CD4-positive, alpha-beta memory T cell (primary cell): ENCODE measurements at places on chromosomes 11 and 22.
A peak's percentile ranks its signal among the peaks of the same experiment; 100 is the strongest.

GRCh38 chr22:49550141-49550430, 277.6 kb downstream of the BRD1 start:
- no peaks in the 10 kb centered on the region for H3K36me3 ChIP-seq
- no peak overlapping the region for H3K4me3 ChIP-seq
- DNase-seq, result no peak
- H3K4me1 ChIP-seq, result no peaks in the 10 kb centered on the region
- no peaks in the 10 kb centered on the region for H3K27me3 ChIP-seq

GRCh38 chr22:36065775-36066544, 37.3 kb upstream of the RBFOX2 start:
- H3K27me3 ChIP-seq, result no peaks in the 10 kb centered on the region
- H3K36me3 ChIP-seq, result no peaks in the 10 kb centered on the region
- H3K27ac ChIP-seq, result peak overlapping the region; percentile 15
- peak; percentile 55 for DNase-seq

- no peaks in the 10 kb centered on the region for H3K36me3 ChIP-seq
- peaks cover 9% of the 10 kb centered on the region for H3K27me3 ChIP-seq
- peak overlapping the region; percentile 50 for H3K4me3 ChIP-seq
- peaks cover 20% of the 10 kb centered on the region for H3K4me1 ChIP-seq
Measured at GRCh38 chr22:38843201-38843656, 599 bp downstream of the NPTXR start.

DNA sequence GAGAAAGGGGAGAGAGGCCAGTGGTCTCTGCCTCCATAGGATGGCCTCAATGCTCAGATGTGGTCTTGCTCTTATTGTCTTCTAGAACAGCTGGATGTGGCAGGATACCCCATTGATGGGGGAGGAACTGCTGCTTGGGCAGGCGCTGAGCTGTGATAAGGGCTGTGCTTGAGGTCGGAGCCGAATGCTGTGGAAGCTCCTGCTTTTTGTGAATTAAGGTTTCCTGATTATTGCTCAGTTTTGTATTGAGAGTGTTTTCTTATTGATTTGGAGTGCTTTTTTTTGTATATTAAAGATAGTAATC, 57.2 kb downstream of the CABIN1 start:
- H3K4me1 ChIP-seq, result no peaks in the 10 kb centered on the region
- H3K27me3 ChIP-seq, result no peaks in the 10 kb centered on the region
- peaks cover 57% of the 10 kb centered on the region for H3K36me3 ChIP-seq
- H3K27ac ChIP-seq, result no peak overlapping the region

- peak; percentile 53 for DNase-seq
- peaks cover 29% of the 10 kb centered on the region for H3K4me1 ChIP-seq
Measured at GRCh38 chr11:61963016-61963281, 4.5 kb downstream of the FTH1 start.

DNA sequence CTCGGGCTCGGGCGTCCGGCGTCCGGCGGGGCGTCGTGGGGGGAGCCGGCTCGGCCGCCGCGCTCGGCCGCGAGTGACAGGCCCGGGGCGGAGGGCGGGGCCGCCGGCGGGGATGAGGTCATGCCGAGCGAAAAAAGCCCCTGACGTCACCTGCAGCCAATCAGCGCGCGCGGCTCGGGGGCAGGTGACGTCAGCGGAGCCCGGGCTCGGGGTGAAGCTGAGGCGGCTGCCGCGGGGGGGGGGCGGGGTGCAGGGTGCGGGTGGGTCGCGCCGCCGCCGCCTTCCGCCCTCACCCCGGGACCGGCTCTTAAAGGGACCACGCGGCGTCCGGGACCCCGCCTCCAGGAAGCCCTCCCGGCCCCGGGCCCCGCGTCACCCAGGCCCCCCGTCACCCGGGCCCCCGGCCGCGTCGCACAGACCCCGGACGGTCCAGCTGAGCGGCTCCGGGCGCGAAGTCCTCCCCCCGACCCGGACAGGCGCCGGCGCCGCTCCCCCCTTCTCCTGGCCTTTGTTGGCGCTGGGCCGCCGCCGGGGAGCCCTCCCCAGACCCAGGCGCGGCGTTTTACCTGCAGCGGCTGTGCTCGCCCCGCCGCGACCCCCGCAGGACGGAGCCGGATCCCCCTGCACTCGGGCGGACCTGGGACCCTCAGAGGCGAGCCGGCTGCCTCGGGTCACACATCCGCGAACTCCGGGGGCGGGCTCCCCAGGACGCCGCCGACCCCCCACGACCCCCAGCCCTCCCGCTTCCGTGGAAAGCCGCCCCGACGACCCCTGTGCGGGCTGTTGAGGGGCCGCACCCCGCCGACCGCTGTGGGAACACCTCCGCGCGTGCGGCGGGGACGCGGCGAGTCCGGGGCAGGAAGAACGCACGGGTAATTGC, at the start of gene DUSP8:
Gene DUSP8 (minus strand): TSS at position 75 of the 880 bp plus-strand sequence. CDS start 6,445 bp downstream, outside the sequence.
- peak within 1 kb of the TSS; percentile 58 for H3K4me3 ChIP-seq
- peak within 1 kb of the TSS; percentile 92 for H3K27ac ChIP-seq
- H3K36me3 ChIP-seq, result no peaks in the 10 kb centered on the region

DNA sequence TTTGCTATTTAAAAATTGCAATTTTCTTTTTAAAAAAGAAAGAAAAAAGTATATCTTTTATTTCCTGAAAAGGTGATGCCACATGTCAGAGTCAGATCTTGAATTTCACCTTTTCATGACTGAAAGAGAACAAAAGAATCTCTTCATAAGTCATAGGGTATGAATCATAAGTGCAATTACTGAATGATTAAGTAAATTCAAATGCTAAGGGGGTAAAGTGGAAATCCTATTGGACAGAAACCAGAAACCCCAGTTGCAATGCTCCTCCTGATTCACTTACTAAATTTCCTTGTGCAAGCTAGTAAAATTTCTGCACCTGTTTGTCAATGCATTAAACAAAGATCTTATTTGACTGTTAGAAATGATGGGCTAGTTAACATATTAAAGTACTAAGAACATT, 8.2 kb upstream of the PRRG4 start:
- H3K27me3 ChIP-seq, result no peaks in the 10 kb centered on the region
- no peak overlapping the region for H3K4me3 ChIP-seq

DNA sequence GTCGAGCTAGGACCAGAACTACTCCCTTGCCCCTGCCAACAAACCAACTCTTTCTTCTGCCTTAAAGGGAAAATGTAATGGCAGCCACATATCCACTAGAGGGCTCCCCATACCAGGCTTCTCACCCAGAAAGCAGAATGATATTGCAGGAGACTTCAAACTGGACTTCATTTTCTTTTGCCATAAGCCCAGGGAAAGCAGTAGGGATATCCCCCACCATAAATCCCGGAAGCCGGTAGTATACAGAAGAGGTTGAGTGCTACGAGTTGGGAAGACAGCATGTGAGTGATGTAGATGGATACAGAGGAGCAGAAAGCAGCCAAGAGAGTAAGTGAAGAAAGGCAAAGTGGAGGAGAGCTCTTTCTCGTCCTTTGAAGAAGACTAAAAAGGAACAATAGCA, 12.1 kb downstream of the PLAAT5 start:
- H3K27ac ChIP-seq, result no peak overlapping the region
- DNase-seq, result peak; percentile 63
- H3K4me1 ChIP-seq, result no peaks in the 10 kb centered on the region

DNA sequence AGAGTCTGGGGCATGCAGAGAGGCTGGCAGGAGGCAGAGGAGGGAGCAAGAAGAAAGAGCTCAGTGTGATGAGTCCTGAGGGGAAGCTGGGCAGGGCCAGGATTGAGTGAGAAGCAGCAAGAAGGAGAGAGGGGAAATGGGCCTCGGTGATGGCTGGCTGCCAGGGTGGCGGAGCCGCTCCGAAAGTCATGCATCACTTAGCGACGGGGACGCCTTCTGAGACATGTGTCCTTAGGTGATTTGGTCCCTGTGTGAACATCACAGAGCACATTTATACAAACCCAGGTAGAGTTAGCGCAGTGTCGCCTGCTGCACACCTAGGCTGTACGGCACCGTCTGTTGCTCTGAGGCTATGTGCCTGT, 15.1 kb downstream of the TBC1D22A start:
- H3K27ac ChIP-seq, result peak overlapping the region; percentile 73
- no peak for DNase-seq
- H3K36me3 ChIP-seq, result no peaks in the 10 kb centered on the region
- peaks cover 63% of the 10 kb centered on the region for H3K4me1 ChIP-seq
- H3K27me3 ChIP-seq, result no peaks in the 10 kb centered on the region

- H3K4me3 ChIP-seq, result no peak overlapping the region
- H3K36me3 ChIP-seq, result no peaks in the 10 kb centered on the region
- no peak overlapping the region for H3K27ac ChIP-seq
- DNase-seq, result no peak
Measured at GRCh38 chr11:95487391-95487790, 256.4 kb upstream of the SESN3 start.

GRCh38 chr11:114447892-114448291, 8.6 kb downstream of the REXO2 start:
- H3K36me3 ChIP-seq, result peaks cover 16% of the 10 kb centered on the region
- H3K27ac ChIP-seq, result no peak overlapping the region
- DNase-seq, result no peak
- H3K4me3 ChIP-seq, result no peak overlapping the region

DNA sequence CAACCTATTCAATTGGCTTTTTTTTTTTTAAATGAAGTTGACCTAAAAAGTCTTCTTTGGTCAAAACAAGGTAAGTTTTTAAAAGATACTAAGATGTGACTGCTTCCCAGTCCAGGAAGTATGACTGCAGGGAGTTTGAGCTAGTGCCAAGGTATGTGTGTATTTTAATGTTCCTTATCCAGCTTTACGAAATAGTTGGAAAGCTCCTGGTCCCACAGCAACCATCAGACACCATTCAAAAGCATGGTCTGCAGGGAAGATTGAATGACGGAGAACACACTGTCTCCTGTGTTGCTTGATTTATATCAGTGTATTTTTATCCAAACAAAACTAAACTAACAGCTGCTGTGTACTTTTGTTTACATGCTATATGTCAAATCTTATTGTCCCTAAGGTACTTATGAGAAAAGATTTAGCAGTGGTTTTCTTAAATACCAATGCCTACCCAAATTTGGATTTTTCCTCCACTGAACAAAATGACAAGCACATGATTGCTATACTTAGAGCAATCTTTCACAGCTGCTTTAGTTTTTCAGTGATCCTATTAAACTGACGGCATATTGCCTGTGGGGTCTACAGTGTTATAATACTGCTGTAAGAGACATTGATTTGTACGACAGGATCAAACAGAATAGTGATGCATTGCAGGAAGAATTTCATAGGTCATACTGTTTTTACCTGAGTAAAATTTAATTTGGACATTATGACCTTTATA, 122.9 kb downstream of the DCDC1 start:
- H3K4me3 ChIP-seq, result no peak overlapping the region
- no peak for DNase-seq
- no peaks in the 10 kb centered on the region for H3K27me3 ChIP-seq
- no peaks in the 10 kb centered on the region for H3K36me3 ChIP-seq
- no peak overlapping the region for H3K27ac ChIP-seq

- no peak for DNase-seq
- H3K27me3 ChIP-seq, result no peaks in the 10 kb centered on the region
- no peaks in the 10 kb centered on the region for H3K36me3 ChIP-seq
- no peak overlapping the region for H3K27ac ChIP-seq
Measured at GRCh38 chr22:32957200-32957803, 100.9 kb downstream of the SYN3 start.

DNA sequence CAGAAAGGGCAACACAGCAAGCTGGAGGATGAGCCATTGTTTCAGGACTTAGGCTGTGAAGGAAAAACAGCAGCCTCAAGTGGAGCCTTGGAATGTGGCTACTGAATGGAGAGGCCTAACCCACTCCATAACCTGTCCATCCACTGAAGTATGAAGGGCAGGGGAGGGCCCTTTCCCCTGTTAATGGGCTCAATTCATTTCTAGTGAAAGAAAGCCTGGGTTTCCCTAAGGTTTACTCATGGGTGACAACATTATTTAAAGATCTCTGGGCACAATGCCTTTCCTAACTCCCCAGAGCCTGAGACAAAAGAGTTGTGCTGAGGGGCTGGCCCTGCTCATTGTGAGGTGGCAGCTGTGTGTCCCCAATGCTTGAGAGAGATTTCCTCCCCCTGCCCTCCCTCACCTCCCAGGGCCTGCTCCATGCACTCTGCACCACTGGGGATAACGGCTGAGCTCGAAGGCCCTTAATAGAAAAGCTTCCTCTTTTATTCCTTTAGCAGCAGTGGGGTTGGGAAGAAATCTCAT, 83.8 kb downstream of the ME3 start:
- no peak for DNase-seq
- no peaks in the 10 kb centered on the region for H3K36me3 ChIP-seq
- no peaks in the 10 kb centered on the region for H3K27me3 ChIP-seq
- H3K4me3 ChIP-seq, result no peak overlapping the region

DNA sequence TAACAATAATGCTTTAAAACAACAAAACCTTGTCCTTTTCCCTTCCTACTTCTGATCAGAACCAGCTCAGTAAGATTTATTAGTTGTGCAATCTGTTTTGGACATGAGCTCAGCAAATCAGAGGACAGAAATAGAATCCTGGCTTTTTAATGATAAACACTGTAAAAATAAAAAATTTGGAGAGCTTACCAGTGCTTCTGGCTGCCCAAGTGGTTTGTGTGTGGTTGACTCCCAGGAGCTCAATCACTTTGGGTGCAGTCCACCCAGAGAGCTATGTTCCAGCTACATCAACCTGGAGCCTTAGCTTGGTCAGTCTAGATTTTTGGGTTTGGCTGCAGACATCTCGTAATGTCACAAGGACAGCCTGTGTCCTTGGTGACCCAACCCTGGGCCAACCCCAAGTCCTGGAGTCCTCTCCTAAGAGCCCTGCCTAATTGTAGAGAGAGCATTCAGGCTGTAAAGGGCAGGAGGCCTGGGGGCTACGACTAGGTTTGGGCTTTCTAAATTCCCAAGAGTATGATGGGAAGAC, 28.5 kb downstream of the CD44 start:
- no peaks in the 10 kb centered on the region for H3K27me3 ChIP-seq
- H3K36me3 ChIP-seq, result no peaks in the 10 kb centered on the region
- peak overlapping the region; percentile 96 for H3K27ac ChIP-seq
- no peak for DNase-seq

GRCh38 chr11:66663741-66664296, 13.9 kb downstream of the RBM4B start:
- H3K4me3 ChIP-seq, result no peak overlapping the region
- no peak overlapping the region for H3K27ac ChIP-seq
- no peak for DNase-seq
- no peaks in the 10 kb centered on the region for H3K4me1 ChIP-seq
- H3K27me3 ChIP-seq, result no peaks in the 10 kb centered on the region
- peaks cover 34% of the 10 kb centered on the region for H3K36me3 ChIP-seq

GRCh38 chr11:127624306-127624856, 623.8 kb upstream of the KIRREL3 start:
- no peaks in the 10 kb centered on the region for H3K27me3 ChIP-seq

DNA sequence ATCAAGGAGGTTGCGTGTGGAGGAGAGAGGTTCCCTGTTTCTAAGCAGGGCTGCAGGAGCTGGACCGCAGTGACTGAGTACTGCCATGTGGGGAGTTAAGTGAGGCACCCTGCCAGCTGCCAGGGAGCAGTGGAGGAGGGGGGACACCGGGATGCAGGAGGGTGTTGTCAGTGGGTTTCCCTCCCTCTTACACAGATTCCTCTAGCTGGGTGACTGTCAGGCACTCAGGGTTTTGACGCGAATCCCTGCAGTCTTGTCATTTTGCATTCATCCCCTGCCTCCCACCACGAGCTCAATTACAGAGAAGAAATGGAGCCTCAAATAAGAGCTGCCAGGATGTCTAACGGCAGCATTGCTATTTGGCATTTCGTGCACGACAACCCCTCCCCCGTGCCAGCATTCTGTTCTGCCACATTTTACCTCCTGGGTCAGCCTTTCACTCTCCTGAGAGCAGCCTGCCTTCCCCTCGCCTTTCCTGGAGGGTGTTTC, 119.8 kb upstream of the SORL1-AS1 start:
- DNase-seq, result no peak
- no peaks in the 10 kb centered on the region for H3K27me3 ChIP-seq
- no peak overlapping the region for H3K4me3 ChIP-seq
- H3K36me3 ChIP-seq, result peaks cover 77% of the 10 kb centered on the region
